Activated B cell treated with CpG ODN at 0.5 μM for 24 hours (primary cell): ENCODE measurements at places on chromosomes 6 and 20. TPM values are rescaled to one million over a fixed set of nuclear protein-coding genes. Genes with fewer than 3 reads are reported as not detected.

HMGN4 gene
- 74.5 and 82.2 TPM in 2 replicates for total RNA-seq

BANF2 gene
- not detected in 2 replicates for total RNA-seq

MYLK4 gene
- total RNA-seq = 0.49 and 0.58 TPM in 2 replicates

CEP43 gene
- 26.8 and 31.0 TPM in 2 replicates for total RNA-seq

SLC22A23 gene
- 0.24 and 0.95 TPM in 2 replicates for total RNA-seq

- H3K27me3 ChIP-seq = peaks cover 1% of the 10 kb centered on the region
- H3K27ac ChIP-seq = no peak overlapping the region
- no peak overlapping the region for H3K4me3 ChIP-seq
- peaks cover 9% of the 10 kb centered on the region for H3K4me1 ChIP-seq
- DNase-seq = no peak
- no peaks in the 10 kb centered on the region for H3K36me3 ChIP-seq
These were observed 143.1 kb downstream of the CEP57L1 start for GRCh38 chr6:109238396-109238795.

DNA sequence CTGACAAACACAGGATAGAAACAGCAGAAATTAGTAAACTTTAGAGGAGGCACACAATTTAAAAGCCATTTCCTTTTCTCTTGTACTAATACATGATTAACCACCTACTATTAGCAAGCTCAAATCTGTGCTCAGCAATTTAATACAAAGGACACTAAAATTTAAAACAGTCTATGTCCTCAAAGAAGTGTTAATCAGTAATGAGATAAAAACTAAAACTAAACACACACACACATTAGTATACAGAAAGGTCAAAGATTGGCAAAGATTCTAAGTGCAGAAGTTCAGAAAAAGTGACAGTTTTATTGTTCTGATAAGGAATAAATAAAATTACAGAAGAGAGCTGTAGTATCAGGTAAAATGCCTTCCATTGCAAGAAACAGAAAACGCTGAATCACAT, 73.9 kb upstream of the RUNX2 start:
- H3K27me3 ChIP-seq = no peaks in the 10 kb centered on the region
- no peaks in the 10 kb centered on the region for H3K36me3 ChIP-seq
- no peak overlapping the region for H3K4me3 ChIP-seq
- no peak overlapping the region for H3K27ac ChIP-seq

DNA sequence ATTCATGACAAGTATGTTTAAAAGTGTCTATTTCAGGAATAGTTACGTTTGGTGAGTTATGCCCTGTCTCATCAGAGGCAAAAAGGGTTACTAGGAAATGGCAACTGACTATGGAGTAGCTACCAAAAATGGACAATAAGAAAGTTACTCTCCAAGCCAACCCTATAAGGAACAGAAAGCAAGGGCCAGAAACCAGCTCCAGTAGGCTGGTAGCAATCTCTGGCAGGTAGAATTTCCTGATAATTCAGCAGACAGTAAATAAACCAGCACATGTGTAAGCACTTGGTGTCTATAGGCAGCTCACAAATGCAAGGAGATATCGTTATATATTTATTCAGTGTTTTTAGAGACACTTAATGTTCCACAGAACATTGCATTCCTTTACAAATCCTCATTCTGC, 20.3 kb downstream of the SOX4 start:
- no peaks in the 10 kb centered on the region for H3K36me3 ChIP-seq
- peaks cover 15% of the 10 kb centered on the region for H3K4me1 ChIP-seq
- peaks cover 2% of the 10 kb centered on the region for H3K27me3 ChIP-seq
- H3K27ac ChIP-seq = no peak overlapping the region
- DNase-seq = no peak

- no peak for DNase-seq
- H3K4me1 ChIP-seq = peaks cover 7% of the 10 kb centered on the region
- H3K27me3 ChIP-seq = peaks cover under 1% of the 10 kb centered on the region
- no peak overlapping the region for H3K27ac ChIP-seq
These were observed 307.1 kb downstream of the ALDH8A1 start for GRCh38 chr6:134642819-134643218.

DNA sequence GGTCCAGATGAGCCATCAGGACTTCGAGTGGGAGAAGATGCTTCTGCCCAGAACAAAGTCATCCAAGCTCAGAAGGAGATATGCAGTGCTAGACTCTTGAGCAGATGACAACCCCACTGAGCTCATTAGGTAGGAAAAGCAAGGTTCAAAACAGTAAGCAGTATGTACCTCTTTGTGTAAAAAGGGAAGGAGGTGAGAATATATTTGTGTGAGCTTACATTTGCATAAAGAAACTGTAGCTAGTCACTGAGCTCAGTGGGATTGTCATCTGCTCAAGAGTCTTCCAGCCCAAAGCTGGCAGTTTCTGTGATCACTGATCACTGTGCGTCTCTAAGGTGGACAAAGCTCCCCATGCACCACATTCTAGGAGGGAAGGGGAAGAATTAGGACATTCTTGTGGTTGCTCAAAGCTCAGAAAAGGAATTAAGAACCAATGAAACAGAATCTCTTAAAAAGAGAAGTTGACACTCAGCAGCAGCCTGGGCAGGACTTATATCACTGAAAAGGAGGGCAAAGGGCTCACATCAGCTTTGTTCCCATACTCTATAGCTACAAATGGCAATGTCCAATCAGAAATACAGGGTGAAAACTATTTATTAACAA, 90.0 kb upstream of the MAFB start:
- no peak for DNase-seq
- H3K4me1 ChIP-seq = peaks cover 11% of the 10 kb centered on the region
- no peaks in the 10 kb centered on the region for H3K27me3 ChIP-seq
- no peaks in the 10 kb centered on the region for H3K36me3 ChIP-seq

GRCh38 chr6:161242779-161243693, 30.8 kb downstream of the AGPAT4 start:
- DNase-seq = no peak
- H3K27ac ChIP-seq = no peak overlapping the region
- H3K4me3 ChIP-seq = no peak overlapping the region
- no peaks in the 10 kb centered on the region for H3K27me3 ChIP-seq
- H3K4me1 ChIP-seq = no peaks in the 10 kb centered on the region

DNA sequence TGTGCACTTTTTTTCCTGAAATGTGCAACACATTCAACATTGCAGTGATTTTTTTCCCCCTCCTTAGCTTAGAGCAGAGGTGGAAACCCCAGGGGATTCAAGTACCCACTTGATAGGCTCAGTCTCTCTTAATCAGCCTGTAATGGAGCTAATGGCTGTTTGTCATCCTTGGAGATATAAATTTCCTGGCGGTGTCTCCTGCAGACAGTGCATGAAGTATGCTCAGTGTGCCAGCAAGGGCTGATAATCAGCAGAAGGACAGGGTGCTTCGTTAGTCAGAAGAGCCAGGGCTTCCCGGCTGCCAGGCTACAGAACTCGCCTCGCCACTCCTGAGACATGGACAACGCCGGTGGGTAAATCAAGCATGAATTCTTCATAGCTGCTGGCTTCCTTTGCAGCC, 69.8 kb upstream of the PHACTR2 start:
- H3K36me3 ChIP-seq = no peaks in the 10 kb centered on the region
- H3K27me3 ChIP-seq = no peaks in the 10 kb centered on the region
- H3K4me1 ChIP-seq = no peaks in the 10 kb centered on the region
- no peak overlapping the region for H3K4me3 ChIP-seq

DNA sequence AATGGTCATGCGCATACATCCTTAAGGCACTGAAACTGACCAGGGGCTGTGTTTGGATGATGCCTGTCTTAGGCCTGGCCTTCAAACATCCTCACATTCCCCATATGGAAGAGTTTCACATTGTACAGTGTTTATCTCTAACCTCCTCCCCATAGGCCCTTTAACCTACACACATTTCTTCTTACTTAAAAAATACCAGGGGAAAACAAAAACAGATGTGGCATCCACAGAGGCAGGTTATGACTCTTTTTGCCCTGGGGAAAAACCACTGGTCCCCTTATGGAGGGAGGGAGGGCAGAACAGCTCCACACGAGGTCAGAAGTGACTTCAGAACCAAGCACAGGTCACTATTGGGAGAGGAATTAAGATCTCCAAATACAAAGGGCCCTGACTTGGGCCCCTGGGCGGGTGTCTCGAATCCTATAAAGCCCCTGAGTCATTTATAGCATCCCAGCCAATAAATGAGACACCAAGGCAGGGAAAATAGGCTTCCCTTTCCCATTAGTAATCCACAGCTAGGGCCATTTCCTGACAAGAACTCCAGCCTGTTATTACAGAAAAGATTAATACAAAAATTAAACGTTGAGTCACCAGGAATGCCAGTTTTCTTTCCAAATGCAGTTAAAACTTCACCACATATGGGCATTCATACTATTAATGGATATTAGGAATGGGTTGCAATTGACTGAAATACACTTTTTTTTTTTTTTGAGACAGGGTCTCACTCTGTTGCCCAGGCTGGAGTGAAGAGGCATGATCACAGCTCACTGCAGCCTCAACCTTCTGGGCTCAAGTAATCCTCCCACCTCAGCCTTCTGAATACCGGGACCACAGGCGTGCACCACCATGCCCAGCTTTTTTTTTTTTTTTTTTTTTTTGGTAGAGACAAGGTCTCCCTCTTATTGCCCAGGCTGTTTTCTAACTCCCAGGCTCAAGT, 107.2 kb downstream of the ATP9A start:
- no peak overlapping the region for H3K4me3 ChIP-seq
- H3K27me3 ChIP-seq = peaks cover 3% of the 10 kb centered on the region
- no peak for DNase-seq
- no peaks in the 10 kb centered on the region for H3K36me3 ChIP-seq
- no peak overlapping the region for H3K27ac ChIP-seq

DNA sequence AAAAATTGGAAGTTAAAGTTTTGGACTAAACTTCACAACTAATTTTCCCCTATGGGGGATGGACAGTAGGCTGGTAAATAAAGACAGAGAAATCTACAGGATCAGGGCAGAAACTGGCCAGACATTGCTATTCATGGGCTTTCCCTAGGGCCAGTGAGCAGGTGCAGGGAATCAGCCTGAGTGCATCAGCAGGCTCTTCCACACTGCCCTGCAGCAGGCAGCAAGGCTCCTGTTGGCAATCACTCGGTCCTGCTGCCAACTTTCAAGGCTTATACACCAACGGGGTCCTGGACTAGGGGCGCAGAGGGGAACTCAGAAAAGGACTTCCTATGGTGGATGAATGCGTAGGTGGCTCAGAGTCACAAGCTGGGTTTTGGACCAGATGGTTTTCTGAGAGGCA, 59.8 kb upstream of the NHSL1 start:
- no peak for DNase-seq
- peaks cover 9% of the 10 kb centered on the region for H3K4me1 ChIP-seq
- H3K27ac ChIP-seq = no peak overlapping the region
- H3K27me3 ChIP-seq = peaks cover 6% of the 10 kb centered on the region
- H3K4me3 ChIP-seq = no peak overlapping the region

DNA sequence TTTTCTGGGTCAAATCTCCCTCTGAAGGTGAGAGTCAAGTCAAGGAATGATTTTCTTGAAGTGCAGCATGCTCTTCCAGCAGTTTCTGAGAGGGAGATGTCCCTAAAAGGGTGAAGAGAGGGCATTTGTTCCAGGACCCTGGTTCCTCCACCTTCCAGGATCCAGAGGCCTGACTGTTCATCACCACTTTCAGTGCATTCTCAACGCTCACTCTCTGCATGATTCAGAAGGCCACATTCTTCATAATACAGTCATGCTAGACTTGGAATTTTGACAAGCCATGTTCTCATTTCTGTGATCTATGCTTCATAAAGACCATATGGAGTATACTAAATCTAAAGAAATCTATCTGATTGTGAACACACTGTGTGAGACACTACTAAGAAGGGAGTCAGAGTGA, 85.1 kb downstream of the PDE7B start:
- no peak overlapping the region for H3K4me3 ChIP-seq
- no peak for DNase-seq
- no peaks in the 10 kb centered on the region for H3K4me1 ChIP-seq

DNA sequence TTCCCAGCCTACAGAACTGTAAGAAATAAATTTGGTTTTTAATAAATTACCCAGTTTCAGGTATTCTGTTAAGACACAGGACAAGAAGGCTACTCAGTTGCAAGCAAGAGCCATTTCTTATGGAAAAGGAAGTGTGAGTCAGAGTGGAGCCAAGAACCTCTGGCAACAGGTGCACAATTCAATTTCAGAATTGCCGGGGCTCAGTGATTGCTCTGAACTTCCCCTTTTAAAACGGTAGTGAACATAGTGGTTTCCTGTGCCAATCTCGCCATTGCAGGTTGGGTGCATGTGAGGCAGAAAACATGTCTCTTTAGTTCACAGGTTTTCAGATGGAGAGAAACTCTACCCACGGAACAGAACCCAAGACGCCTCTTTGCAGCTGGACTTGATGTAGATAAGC, 16.4 kb downstream of the PIGT start:
- peaks cover 40% of the 10 kb centered on the region for H3K4me1 ChIP-seq
- H3K36me3 ChIP-seq = peaks cover 16% of the 10 kb centered on the region
- H3K27me3 ChIP-seq = no peaks in the 10 kb centered on the region
- DNase-seq = no peak
- H3K4me3 ChIP-seq = peak overlapping the region; percentile 33
- peak overlapping the region; percentile 82 for H3K27ac ChIP-seq

GRCh38 chr20:47727170-47727880, 58.0 kb downstream of the SULF2 start:
- peaks cover 53% of the 10 kb centered on the region for H3K4me1 ChIP-seq
- H3K27me3 ChIP-seq = no peaks in the 10 kb centered on the region
- peak; percentile 73 for DNase-seq
- peak overlapping the region; percentile 80 for H3K4me3 ChIP-seq
- H3K27ac ChIP-seq = peak overlapping the region; percentile 88

DNA sequence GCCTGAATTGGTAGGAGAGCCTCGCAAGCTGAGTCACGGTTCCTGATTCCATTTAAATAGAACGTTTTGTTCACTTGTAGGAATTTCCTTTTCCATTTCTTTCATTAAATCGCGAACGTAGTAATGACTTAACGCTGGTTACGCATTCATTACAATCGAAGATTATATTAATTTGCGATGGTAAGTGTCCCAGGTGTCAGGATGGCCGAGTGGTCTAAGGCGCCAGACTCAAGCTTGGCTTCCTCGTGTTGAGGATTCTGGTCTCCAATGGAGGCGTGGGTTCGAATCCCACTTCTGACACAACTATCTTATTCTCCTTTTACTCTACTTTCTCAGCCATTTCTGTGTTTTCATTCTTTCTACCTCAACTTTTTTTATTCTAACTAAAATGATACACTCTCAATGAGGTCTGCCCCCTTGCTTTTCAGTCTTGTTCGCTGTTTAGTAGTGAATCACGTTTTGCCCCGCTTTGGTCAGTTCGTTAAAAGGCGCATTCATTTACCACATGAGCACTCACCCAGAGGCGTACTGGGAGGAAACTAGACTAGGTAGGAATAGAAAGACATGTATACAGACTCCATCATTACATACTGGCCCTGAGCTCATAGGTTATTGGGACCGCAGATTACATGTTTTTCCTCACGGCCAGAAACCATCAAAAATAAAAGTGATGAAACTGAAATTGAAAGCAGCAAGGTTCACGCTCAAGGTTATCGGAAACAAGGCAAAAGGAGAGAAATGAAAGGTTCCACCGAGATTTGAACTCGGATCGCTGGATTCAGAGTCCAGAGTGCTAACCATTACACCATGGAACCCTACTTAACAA, 17.3 kb upstream of the TRIM27 start:
- H3K4me3 ChIP-seq = peak overlapping the region; percentile 95
- peaks cover 47% of the 10 kb centered on the region for H3K4me1 ChIP-seq

DNA sequence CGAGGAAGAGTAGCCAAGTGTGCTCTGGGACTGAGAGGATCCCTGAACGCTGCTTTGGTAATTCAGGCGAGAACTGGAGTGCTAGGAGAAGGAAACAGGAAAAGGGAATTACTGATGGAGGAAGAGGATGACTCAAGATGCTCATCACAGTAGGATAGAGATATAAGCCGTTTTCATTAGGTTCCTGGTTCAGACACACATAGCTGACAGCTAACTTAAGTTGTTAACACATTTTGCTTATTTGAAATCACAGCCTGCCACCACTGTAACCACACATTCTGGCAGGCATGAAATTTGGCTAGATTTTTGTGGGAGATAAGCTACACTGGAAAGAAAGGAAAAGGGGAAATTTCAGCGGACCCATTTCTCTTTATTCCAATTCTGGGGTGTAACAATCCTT, 138.2 kb upstream of the SLC22A16 start:
- H3K4me3 ChIP-seq = no peak overlapping the region
- H3K27me3 ChIP-seq = no peaks in the 10 kb centered on the region
- DNase-seq = no peak
- peaks cover 64% of the 10 kb centered on the region for H3K36me3 ChIP-seq
- peaks cover 11% of the 10 kb centered on the region for H3K4me1 ChIP-seq
